ENCODE measurements at places on chromosomes 16 and 17.

- DNase-seq, result no peak
Measured at GRCh38 chr16:11208916-11209665, 46.9 kb downstream of the SOCS1 start.

DNA sequence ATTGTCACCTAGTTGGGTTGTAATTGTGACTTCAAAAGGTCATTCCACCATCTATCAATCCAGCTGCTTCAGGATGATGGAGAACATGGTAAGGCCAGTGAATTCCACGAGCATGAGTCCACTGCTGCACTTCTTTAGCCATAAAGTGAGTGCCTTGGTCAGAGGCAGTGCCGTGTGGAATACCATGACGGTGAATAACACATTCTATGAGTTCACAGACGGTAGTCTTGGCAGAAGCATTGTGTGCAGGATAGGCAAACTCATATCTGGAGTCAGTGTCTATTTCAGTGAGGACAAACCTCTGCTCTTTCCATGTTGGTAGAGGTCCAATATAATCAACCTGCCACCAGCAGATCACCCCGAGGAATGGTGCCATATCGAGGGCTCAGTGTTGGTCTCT, 650.9 kb downstream of the KCNJ2 start:
- no peak for DNase-seq

- DNase-seq, result no peak
Measured at GRCh38 chr16:57791195-57791892, 10.9 kb downstream of the KIFC3 start.

- no peak for DNase-seq
Measured at GRCh38 chr17:49890852-49891251, 43.0 kb upstream of the TAC4 start.

DNA sequence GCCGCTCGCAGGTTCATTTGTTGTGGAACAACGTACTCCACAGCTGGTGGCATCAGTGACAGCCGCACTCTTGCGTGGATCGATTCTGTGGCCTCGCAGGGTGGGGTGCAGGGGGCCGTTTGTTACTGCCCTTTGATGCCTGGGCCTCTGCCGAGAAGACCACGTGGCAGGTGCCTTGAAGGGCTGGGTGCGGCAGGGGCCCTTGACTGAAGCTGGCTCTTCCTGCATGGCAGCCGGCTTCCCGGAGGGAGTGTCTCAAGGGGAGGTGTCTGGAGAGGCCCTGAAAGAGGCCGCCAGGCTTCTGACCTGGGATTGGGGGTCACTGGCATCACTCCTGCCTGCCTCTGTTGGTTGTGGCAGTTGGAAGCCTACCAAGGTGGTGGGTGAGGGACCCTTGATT, 43.8 kb downstream of the TBCD start:
- DNase-seq, result no peak

All from hypothalamus (tissue), 51 donors.